ENCODE measurements at places on chromosomes 12 and 14.
A peak's percentile ranks its signal among the peaks of the same experiment; 100 is the strongest.

DNA sequence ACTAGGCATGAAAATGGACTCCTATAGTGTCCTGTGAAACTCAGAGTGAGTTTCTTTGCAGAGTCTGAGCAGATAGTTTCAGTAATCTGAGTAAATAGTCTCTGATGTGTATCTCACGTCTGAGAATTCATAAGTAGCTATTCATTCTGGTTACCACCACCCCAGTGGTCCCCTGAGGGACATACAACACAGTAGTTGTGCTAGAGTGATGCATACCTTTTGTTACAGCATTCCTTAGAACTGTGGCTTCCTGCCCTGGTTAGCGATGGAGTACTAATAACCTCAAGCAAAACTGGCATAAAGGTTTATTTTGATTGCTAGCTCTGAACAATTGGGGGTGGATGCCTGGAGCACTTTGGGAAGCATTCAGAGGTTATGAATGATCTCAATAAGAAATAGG, 114.7 kb downstream of the DAAM1 start:
- DNase-seq, result peak; percentile 60

GRCh38 chr12:27550653-27550975, 26.6 kb downstream of the PPFIBP1 start:
- no peak for DNase-seq

DNA sequence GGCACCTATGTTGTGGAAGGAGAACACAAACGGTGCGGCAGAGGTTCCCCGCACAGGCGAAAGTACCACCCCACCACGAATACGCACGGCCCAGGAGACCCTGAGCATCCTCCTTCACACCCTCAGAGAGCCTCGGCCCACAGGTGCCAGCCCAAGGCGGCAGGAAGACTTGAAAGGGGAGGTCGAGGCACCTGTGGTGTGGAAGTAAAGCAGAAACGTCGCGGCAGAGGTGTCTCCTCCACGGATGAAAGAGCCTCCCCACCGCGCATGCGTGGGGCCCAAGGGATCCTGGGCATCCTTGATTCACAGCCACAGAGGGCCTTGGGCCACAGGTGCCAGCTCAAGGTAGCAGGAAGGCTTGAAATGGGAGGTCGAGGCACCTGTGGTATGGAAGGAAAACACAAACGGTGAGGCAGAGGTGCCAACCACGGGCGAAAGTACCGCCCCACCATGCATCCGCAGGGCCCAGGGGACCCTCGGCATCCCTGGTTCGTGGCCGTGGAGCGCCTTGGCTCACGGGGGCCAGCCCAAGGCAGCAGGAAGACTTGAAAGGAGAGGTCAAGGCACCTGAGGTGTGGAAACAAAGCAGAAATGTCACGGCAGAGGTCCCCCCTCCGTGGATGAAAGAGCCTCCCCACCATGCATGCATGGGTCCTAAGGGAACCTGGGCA, 380.1 kb downstream of the ALG10 start:
- DNase-seq, result no peak

DNA sequence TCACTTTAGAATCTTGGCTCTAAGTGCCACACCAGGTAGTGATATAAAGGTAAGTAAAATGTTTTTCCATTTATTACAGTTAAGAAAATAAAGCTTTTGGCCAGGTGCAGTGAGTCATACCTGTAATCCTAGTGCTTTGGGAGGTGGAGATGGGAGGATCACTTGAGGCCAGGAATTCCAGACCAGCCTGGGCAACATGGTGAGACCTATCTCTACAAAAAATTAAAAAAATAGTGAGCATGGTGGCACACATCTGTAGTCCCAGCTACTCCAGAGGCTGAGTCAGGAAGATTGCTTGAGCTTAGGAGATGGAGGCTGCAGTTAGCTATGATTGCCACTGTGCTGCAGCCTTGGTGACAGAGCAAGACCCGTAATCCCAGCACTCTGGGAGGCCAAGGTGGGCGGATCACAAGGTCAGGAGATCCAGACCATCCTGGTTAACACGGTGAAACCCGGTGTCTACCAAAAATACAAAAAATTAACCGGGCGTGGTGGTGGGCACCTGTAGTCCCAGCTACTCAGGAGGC, 5.0 kb downstream of the FANCM start:
- DNase-seq, result no peak

DNA sequence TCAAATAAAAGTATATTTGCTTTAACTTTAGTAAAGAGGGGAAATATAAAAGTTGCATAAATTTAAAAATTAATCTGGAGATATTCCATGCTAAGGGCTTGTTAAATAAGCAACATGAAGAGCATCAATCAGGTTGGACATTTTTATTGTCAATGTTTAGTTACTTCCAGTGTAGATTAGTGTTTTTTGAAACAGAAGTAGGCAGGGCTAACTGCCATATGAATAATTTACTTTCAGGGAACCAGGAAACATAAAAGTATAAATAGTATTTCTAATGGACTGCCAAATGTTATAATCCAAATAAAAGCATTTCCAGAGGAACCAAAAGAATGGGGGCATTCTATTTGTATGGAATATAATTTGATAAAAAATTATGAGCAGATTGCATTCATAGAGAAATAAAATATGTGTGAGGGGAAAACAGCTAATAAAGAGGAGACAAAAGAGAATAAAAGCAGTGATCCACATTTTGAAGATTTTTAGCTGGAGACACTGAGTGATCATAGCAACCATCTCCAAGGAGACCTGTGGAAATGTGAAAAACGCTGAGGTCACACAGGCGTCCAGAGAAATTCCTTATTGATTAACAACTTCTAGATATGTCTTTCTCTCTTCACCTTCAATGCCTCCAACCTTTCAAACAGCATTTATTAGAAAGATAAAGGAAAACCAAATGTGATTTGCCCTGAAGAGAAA, 70.8 kb downstream of the SRGAP1 start:
- DNase-seq, result peak; percentile 84

DNA sequence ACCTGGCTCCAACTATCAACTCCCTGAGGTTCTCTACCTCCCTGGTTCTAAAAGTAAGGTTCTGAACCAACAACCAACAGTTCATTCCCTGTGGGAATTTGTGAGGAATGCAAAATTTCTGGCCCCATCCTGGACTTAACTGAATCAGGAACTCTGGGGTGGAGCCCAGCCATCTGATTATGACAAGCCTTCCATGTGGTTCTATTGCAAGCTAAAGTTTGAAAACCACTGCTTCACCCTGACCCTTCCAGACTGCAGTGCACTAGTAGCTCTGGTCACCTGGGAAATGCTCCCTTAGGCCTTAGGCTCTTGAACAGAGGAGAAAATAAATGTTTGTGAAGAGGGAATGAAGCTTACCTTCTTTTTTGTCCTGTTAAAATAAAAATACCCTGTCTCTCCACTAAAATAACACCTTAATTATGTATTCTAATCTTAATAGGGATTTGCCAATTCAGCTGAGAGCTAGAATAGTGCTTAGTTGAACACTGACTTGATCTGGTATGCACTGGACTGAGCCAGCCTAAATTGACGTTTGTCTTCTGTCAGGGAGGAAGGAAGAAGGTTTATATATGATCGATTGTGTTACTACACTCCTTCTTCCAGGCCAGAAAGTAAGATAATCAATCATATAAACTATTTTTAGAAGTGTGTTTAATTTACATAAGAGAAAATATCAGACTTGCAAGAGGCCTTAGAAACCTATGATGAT, 39.1 kb upstream of the DDHD1 start:
- no peak for DNase-seq

DNA sequence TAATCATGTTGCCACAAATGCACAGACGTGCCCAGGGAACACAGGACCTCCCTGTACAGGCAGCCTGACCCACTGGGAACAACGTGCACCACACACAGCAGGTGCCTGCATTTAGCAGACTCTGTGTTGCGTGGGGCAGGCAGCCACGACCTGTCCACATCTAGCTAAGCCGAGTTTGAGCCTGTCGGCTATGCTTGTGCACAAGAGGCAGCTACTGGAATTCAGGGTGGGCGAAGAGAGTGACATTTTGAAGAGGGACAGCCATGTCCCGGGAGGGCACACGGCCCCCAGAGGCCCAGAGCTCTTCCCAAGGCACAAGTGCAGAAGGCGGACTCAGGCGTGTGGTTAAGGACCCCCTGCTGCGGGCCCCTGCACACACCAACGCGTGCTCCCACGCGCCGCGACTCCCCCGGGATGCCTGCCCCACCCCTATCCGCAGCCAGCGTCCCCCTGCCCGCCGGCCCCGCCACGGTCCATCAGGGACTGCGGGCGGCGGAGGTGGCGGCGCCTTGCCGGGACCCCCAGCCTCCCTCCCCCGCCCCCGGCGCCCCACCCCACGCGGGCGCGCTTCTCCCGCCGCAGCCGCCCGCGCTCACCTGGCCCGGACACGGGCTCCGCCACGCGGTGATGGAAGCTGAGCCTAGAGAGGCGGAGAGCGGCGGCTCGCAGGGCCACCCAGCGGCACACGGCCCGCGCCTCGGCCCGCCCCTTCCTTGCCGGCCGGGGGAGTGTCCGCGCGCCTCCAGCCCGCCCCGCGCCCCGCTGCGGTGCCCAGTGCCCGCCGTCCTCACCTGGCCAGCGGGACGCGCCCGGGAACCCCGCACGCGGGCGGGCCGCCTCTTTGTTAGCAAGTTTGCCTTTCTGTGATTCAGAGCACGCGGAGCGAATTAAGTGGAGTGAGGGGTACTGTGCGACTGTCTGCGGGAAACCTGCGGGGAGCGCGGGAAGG, 125.3 kb upstream of the PRMT8 start:
- DNase-seq, result no peak

DNA sequence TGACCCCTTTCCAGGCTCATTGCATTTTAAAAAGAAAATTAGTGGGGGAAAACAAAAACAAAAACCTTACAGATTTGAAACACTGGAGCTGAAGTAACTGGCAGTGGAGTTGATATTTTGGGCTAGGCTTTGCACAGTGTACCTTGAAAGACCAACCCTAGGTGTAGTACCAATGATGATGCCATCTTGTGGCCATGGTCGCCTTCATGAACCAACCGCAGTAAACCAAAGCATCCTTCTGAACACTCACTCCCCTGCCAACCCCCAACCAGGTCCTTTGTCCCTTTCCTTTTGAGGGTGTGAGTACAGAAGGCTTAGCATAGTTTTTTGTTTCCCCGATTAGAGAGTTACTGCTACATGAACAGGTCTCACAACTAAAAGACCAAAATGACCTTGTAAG, 5.9 kb downstream of the TOMM20L start:
- DNase-seq, result no peak

DNA sequence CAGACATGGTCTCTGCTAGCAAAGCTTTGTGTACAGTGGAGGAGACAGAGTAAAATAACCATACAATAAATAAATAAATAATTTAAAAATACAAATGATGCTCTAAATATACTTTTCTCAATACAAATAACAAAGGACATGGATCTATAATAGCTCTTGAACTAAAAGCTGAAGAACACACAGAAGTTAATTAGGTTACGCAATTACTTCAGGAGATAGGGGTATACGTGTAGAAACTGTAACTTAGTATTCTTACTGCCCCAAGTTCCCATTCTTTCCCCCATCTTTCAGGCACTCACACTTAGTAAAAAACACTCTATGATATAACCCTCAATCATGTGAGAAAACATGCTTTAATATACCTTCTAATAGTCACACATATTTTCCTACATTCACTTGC, 44.2 kb downstream of the INSM2 start:
- DNase-seq, result no peak

- no peak for DNase-seq
Measured at GRCh38 chr12:53474819-53475218, 22.9 kb downstream of the PCBP2 start.

DNA sequence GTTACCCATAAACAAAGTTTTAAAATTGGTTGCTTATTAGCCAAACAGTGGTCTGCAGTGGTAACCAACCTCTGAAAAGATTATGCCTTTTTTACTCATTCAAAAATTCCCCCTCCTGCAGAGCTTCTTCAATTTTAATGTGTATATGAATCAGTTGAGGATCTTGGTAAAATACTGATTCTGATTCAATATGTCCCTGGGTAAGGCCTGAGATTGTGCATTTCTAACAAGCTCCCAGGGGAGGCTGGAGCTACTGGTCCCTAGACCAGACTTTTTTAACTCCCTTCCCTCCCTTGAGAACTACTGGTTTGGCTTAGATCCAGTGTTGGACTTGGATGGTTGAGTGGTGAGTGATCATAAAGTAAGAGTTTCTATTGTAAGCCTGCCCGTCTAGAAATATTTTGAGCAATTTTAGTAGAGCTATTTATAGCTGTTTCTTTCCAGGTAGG, 90.2 kb downstream of the FUT8 start:
- DNase-seq, result peak; percentile 70

DNA sequence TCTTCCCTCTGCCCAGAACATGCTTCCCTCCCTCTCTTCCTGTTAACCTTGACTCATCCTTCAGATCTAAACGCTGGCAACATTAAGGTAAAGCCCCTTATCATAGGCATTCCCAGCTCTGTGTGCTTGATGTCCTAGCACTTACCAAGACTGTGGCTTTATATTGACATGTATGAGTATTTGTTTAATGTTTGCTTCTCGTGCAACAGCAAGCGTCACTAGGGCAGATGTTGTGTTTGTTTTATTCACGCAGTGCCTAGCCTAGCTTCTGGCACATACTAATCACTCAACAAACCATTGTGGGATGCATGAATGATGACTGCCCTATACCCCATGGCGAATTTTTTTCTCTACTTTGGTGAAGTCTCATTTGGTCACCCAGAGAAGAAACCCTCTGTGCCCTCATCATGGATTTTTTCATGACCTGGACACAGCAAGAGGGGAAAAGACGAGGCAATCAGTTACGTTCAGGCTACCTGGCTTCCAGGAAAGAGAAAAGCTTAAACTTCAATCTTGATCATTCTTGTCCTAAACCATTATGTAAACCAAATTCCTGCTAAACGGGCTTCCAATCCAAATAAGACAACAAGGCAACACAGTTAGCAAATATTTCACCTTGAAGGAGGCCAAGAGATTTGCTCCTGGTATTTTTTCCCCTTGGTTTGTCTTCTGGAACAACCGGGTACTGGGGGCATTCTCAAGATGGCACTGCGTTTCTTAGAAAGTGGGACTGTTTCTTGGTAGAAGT, 47.9 kb upstream of the SOCS2 start:
- no peak for DNase-seq

DNA sequence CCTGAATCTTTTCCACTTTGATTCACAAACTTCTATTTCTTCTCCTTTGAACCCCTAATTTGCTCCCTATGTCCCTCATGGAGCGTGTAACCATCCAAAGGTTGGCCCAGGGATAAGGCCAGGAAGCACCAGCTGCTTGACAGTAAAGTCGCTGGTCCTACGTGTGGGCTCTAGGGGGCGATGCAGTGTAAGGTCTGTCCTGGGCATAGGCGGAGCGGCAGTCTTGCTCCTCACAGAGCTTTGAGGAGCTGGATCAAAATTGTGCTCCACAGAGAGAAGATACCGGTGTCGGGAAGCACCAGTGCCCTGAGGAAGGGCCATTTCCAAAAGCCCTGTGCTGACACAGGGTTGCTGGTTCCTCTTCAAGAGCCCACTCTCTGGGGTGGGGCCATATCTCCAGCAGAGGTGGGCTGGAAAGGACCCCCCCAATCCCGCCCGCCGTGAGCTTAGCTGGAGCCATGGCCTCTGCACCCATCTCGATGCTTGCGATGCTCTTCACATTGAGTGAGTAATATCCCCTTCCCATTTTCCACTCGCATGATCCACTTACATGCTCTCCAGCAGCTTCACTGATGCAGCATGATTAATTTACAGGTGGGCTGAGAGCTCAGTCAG, 49.9 kb upstream of the OR4E1 start:
- DNase-seq, result no peak

GRCh38 chr14:23881282-23881681, 72.3 kb upstream of the DHRS4 start:
- DNase-seq, result no peak

GRCh38 chr12:9667403-9668160, 1.9 kb upstream of the CLEC2D start:
- DNase-seq, result no peak

- DNase-seq, result no peak
Measured at GRCh38 chr14:21505012-21505553, 6.1 kb downstream of the METTL3 start.

Measured in brain microvascular endothelial cell (primary cell).